ENCODE measurements at places on chromosomes 1 and 21.

GRCh38 chr1:29800522-29800956 is 564.2 kb downstream of the PTPRU start:
- DNase-seq: no peak

- no peak for DNase-seq
Observed at GRCh38 chr1:118984722-118985639, 3.2 kb downstream of the TBX15 start.

- DNase-seq: no peak
Observed at GRCh38 chr1:150575072-150575489, 4.3 kb downstream of the MCL1 start.

DNA sequence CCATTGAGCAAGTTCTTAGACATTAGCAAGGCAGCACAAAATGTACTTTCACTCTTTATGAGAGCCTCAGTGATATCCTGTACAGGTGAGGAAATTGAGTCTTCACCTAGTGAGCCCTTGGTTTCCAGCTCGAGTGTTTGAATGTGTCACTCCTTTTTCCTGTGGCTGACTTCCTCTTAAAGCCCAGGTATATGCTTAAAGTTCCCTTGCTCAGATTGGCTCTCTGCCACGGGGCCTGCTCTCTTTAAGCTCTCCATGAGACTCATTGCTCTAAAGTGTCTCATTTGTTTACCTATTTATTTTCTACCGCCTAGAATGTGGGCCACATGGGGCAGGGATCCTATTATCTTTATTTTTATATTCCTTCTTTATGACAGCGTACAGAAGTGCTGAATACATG is 324.9 kb downstream of the SIPA1L2 start:
- DNase-seq: no peak

DNA sequence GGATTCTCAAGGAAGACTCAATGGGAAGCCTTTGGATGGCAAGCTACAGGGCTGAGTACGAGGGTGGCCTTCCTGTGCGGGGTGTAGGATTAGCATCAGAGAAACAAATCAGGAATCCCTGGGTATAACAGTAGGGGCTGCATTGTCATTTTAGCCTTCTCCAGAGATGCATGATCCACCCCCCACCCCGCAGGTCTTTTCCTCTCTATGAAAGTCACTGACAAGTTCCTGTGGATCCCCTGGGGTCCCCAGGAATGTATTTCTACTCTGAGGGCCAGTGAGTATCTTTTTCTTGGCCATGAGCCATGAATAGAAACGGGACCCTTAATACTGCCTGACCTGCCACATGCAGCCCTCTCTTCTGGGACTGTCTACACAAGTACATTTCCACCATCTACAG is 473.0 kb upstream of the VAMP3 start:
- DNase-seq: no peak

DNA sequence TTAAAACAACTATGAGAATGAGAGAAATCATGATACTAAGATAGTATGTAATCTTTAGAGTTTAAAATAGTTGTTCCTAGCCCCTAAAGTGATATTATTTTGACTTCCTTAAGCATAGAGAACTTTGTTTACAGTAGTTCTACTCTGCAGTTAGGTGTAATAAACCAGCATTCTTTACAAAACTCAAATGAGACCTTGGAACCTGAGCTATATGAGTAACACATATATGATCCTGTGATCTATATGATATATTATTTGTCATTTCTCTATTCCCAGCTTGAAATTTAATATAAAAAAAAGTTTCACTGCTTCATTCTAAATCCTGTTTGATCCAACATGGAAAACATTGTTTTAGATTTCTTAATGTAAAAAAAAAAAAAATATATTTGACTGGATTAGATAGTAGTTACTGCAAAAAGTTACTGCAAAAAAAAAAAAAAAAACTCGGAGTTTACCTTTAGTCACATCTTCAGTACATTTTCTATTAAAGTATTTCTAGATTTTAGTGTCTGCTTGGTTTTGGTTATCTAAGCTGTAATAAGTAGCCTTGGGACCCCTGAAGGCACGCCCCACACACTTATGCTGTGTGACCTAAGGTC is 463.8 kb downstream of the USP25 start:
- no peak for DNase-seq

DNA sequence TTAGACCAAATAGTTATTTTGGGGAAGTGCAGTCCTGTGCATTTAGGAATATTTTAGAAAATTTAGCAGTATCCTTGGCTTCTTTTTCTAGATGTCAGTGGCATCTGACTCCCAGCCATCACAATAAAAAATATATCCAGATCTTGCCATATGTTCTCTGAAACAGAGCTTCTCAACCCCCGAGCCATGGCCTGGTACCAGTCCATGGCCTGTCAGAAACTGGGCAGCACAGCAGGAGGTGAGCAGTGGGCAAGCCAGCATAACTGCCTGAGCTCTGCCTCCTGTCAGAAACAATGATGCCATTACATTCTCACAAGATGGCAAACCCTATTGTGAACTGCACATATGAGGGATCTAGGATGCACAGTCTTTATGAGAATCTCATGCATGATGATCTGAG is 480.0 kb downstream of the LRRIQ3 start:
- no peak for DNase-seq

- no peak for DNase-seq
Observed at GRCh38 chr1:92095874-92096273, 15.7 kb downstream of the BTBD8 start.

DNA sequence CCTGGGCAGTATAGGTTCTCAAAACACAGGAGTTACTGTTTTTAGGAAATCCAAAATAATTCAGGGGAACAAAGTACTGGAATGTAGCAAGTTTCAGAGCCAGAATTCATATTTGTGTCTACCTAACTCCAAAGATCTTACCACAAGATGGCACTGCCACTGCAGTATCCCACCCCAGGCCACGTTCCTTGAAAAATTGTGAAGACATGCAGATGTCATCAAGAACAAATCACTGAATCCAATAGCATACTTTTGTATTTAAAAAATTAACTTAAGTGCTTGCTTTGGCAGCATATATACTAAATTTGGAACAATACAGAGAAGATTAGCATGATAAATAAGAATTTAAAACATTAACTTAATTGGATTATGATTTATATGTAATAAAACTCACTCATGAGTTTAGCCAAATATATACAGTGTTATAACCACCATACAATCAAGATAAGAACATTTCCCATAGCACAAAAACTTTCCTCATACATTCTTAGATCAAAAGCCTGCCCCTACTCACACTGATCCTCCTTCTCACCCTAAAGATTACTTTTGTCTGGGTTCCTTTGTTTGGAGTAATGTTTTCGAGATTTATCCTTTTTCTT is 209.9 kb downstream of the FAF1 start:
- no peak for DNase-seq

- no peak for DNase-seq
Observed at GRCh38 chr1:216812966-216813365, 89.7 kb upstream of the ESRRG start.

GRCh38 chr1:151157067-151157531 is 650 bp downstream of the TNFAIP8L2 start:
- peak; percentile 60 for DNase-seq

DNA sequence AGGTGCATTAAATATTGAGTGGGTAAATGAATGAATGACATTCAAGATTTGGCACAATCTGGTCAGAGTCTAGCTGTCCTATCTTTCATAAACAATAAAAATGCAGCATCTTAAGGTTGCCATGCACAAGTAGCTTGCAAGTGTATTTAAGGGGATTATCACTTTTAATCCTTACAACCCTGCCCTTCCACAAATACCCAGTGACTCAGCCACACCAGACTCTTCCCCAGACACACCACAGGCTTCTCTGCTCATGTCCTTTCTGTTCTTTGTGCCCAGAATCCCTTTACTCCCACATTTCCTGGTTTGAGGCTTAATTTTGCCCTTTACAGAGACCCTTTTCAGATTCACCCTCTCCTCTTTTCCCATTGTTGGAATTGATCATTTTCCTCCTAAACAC is 59.8 kb downstream of the KIRREL1 start:
- no peak for DNase-seq

GRCh38 chr1:212752252-212752933 is 39.2 kb downstream of the NSL1 start:
- DNase-seq: no peak

DNA sequence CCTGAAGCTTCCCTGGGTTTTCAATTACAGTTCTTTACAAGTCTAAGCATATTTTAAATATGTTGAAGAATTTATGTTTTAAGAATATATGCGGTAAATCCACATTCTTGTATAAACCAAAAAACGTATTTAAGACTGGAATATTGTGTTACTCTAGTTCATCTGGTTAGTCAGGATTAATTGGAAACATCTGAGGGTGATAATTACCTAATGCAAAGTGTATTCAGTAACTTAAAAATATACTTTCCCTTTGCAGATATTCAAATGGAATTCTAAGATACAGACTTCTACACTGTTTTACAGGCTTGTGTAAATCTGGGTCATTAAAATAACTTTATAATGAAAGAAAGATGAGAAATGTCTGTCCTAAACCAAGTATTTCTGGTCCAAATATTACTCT is 302.0 kb downstream of the VAV3 start:
- DNase-seq: no peak

- no peak for DNase-seq
Observed at GRCh38 chr1:72516826-72517225, 234.5 kb upstream of the NEGR1 start.

Data from CD4-positive, alpha-beta T cell treated with Interleukin-2 at 100 ng/mL for 4 hours (primary cell).